ENCODE measurements at places on chromosomes 4 and X. TPM values are rescaled to one million over a fixed set of nuclear protein-coding genes. Genes with fewer than 3 reads are reported as not detected.
A peak's percentile ranks its signal among the peaks of the same experiment; 100 is the strongest.

The ASB5 gene
- total RNA-seq, result not detected

The GPRIN3 gene
- 2.6 TPM for total RNA-seq

The PHEX gene
- total RNA-seq, result 0.33 TPM

DNA sequence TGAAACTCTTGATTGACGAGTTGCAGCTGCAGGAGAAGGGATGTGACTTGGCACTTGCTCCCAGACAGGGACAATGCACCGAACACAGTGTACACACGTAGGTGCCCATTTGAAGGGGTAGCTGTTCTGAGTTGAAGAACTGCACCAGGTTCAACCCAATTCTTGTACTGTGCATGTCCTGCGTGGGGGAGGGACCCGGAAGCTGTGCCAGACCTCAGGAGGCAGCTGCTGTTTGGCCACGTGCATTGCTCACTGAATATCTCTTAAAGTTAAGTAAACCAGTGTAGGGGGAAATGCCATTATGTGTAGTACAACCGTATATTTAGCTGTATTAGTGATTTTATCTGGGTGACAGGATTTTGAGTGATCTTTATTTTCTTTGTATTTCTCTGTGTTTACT, 12.0 kb upstream of the RBBP7 start:
- peak overlapping the region; percentile 76 for H3K27ac ChIP-seq
- no peaks in the 10 kb centered on the region for H3K36me3 ChIP-seq
- H3K27me3 ChIP-seq, result peaks cover 19% of the 10 kb centered on the region
- no peaks in the 10 kb centered on the region for H3K4me1 ChIP-seq
- DNase-seq, result peak; percentile 57
- H3K4me3 ChIP-seq, result no peak overlapping the region

- no peak for DNase-seq
- no peaks in the 10 kb centered on the region for H3K27me3 ChIP-seq
- H3K27ac ChIP-seq, result no peak overlapping the region
- H3K4me1 ChIP-seq, result no peaks in the 10 kb centered on the region
- no peaks in the 10 kb centered on the region for H3K36me3 ChIP-seq
These were observed 2220.3 kb upstream of the AGA start for GRCh38 chr4:179662522-179662921.

- no peak overlapping the region for H3K27ac ChIP-seq
- no peak for DNase-seq
- H3K4me3 ChIP-seq, result no peak overlapping the region
- H3K4me1 ChIP-seq, result no peaks in the 10 kb centered on the region
- H3K27me3 ChIP-seq, result no peaks in the 10 kb centered on the region
- no peaks in the 10 kb centered on the region for H3K36me3 ChIP-seq
These were observed 20.1 kb upstream of the XPNPEP2 start for GRCh38 chrX:129718676-129719075.

GRCh38 chrX:136457303-136457917, 30.3 kb upstream of the BRS3 start:
- no peak overlapping the region for H3K4me3 ChIP-seq
- H3K27me3 ChIP-seq, result no peaks in the 10 kb centered on the region
- H3K27ac ChIP-seq, result no peak overlapping the region

GRCh38 chr4:55445921-55446577, 50.3 kb downstream of the TMEM165 start:
- H3K4me1 ChIP-seq, result peaks cover 6% of the 10 kb centered on the region
- DNase-seq, result no peak
- no peaks in the 10 kb centered on the region for H3K27me3 ChIP-seq
- no peaks in the 10 kb centered on the region for H3K36me3 ChIP-seq
- no peak overlapping the region for H3K27ac ChIP-seq

DNA sequence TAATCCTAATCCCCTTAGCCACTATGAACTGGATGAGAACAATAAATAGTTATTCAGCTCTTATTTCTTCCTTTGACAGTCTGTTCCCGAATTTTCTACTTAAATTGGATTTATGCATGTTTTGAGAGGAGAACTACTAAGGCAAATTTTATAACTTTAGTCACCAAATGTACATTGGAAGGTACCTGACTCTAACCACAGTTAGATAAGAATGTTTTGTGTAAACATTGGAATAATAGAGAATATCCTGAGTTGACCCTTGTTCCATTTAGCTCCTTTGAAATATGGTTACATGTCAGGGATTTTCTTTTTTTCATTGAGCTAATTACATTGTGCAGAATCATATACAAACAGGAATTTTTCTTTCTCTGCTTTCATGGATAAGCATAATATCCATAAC, 202.6 kb downstream of the TLL1 start:
- H3K27ac ChIP-seq, result no peak overlapping the region
- H3K4me1 ChIP-seq, result no peaks in the 10 kb centered on the region
- H3K36me3 ChIP-seq, result no peaks in the 10 kb centered on the region
- H3K4me3 ChIP-seq, result no peak overlapping the region
- no peak for DNase-seq
- no peaks in the 10 kb centered on the region for H3K27me3 ChIP-seq
